ENCODE measurements at places on chromosomes 16 and 17. TPM values are rescaled to one million over a fixed set of nuclear protein-coding genes. Genes with fewer than 3 reads are reported as not detected.

NMRAL1 gene
- total RNA-seq, result 24.8 TPM

CD79B gene
- 26.0 TPM for total RNA-seq

MPV17L gene
- total RNA-seq, result under 0.01 TPM

KRT13 gene
- total RNA-seq, result 0.73 TPM

NACA2 gene
- 0.31 TPM for total RNA-seq

CRYBA1 gene
- total RNA-seq, result not detected

CFAP52 gene
- total RNA-seq, result not detected
